ENCODE measurements at places on chromosomes 11 and 22.

GRCh38 chr22:39209756-39210155, 35.0 kb downstream of the PDGFB start:
- DNase-seq = no peak

DNA sequence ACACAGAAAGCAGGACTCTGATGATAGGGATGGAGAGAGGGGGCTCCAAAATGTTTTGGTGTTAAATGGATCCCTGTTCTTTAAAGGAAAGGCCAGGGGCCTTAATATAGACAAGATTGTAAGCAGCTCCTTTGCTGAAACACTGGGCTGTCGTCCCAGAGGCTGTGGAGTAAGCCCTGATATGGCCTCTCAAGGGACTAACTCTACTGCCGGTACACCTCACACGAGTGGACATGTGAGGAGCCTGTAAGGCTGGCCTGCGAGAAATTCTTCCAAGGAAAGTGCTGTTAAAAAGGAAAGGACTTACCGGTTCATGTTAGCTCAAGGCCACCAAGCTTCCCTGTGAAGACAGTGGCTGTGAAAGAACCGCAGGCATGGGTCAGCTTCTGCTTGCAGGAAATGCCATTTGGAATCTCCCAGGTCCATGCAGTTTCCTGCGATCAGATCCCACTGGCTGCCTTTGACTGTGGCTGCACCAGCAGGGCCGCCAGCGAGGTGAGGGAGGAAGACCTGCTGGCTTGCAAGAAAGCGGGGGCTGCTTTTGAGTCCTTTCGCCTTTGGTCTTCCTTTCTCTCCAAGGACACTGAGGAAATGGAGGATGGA, 106.6 kb downstream of the PRR5L start:
- DNase-seq = no peak

DNA sequence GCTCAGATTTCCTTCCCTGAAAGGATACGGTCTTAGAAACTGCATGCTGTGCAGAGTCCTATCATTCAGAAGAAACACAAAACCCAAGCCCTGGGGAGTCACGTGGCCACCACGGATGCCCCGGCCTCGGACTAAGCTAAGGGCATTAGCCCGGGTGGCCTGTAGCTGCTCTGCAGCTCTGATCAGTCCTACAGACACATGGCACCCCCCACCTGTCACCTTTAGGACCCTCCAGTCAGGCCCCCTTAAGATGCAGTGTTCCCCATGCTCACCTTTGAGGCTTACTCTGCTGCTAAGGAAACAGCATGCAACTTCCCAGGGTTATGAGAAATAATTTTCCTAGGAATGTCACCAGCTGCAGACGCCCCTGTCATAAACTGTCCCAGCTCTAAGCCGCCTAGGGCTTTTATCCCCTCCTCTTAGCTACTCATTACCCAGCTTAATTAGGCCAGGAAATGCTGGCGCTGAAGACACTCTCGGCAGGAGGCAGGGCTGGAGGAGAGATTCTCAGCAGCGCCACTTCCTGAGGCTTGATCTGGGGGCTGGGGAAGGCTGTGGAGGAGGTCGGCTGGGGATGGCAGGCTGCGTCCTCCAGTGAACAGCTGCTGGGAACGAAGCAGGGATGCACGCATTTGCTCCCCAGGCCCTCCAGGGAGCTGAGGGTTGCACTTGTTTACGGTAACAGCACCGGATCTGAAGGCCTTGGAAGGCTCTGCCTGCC, 47.2 kb upstream of the ADA2 start:
- no peak for DNase-seq

GRCh38 chr11:78223320-78223954, 34.7 kb downstream of the USP35 start:
- no peak for DNase-seq

GRCh38 chr11:69605737-69606526, 35.0 kb upstream of the CCND1 start:
- no peak for DNase-seq

DNA sequence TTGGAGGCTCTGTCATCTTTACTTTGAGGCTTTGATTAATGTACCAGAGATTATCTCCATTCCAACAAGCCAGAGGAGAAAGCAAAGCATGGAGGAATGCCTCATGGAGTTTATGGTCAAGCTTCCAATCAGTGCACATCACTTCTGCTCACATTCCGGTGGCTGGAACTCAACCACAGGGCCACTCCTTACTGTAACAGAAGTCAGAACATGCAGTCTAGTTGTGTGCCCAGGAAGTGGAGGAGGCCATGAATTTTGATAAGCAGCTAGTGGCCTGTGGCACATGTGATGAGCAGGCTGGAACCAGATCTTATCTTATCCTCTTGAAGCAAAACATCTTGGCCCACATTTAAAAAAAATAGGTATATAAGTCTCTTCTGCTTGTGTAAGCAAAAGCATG, 258.9 kb upstream of the ARHGAP20 start:
- no peak for DNase-seq

DNA sequence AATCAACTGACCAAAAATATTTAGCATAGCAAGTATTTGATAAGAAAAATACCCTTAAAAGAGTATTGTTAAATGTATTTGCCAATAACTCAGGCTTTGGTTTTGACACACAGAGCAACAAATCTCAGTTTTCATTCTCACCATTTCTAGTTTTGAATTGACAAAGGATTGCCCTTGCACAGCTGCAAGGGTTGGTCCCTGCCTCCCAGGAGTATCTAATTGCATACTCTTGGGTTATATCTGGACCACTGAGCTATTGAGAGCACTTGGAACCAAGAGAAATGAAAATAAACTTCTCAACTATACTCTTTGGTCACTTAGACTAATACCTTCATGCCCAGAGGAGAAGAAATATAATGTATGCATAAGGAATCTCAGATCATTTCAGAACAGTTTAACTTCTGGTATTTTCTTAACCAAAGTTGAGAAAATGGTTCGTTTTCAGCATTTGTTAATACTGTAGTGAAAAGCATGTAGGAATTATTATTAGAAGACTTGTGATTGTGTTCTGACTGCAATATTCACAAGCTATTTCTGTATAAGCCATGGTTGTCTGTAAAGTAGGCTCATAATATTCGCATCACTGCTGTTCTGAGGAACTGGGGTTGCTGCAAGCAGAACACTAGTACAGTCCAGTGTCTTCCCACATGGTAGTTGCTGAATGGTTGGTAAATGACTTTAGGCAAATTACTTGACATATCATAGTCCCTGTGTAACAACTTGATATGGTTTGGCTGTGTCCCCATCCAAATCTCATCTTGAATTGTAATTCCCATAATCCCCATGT, 7.9 kb downstream of the C2CD3 start:
- no peak for DNase-seq

DNA sequence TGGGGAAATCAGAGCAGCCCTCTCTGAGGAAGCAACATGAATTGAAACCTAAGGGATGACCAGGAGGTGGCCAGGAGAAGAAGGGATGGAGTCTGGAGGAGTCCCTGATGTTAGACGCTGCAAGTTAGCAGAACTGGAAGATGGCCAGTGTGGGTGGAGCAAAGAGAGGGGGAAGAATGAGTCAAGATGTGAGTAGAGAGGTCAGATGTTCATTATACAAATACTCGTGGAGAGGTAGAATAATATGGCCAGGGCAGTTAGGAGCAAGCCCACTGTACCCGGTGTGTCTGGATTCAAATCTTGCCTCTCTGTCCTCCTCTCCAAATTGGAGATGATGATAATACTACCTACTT, 242.0 kb downstream of the TENM4 start:
- DNase-seq = no peak

- DNase-seq = no peak
Measured at GRCh38 chr11:3222941-3223915, 4.6 kb upstream of the MRGPRG start.

DNA sequence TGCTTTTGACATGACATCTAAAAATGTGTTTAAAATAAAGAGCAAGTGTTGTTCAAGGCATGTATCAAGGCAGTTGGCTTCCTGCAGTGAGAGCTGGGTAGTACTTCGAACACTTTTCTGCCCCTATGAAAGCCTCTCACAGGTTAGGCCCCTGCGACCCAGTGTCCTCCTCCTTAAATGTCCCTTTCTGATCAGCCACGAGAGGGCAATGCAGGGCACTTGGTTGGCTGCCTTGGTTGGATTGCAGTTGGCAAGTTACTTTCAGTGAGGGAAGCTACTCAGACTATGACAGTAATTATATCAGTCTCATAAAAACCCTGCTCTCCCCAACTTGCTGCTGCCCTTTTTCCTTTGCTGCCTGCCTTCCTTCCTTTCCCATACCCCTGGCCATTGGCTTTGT, 743.8 kb downstream of the NTM start:
- DNase-seq = no peak

- DNase-seq = no peak
Measured at GRCh38 chr11:126122863-126123262, 60.2 kb upstream of the CDON start.

DNA sequence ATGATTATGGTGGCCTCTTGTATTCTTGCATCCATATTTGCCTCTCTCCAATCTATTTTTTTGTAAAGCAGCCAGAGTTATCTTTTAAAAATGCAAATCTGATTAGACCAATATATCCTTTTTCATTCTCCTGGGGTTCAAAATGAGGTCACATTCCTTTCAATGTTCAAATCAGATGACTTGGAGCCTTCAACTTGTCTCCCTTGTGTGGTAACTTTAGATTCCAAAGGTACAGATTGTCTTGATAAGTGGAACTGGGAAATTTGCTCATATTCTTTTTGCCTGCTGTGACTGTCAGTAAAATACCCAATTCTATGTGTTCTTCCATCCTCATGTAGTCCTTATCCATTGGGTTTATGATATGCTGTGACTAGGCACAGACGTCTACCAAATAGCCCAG, 15.1 kb upstream of the CAPRIN1 start:
- no peak for DNase-seq

- no peak for DNase-seq
Measured at GRCh38 chr22:44151676-44152075, 29.0 kb upstream of the PARVG start.

DNA sequence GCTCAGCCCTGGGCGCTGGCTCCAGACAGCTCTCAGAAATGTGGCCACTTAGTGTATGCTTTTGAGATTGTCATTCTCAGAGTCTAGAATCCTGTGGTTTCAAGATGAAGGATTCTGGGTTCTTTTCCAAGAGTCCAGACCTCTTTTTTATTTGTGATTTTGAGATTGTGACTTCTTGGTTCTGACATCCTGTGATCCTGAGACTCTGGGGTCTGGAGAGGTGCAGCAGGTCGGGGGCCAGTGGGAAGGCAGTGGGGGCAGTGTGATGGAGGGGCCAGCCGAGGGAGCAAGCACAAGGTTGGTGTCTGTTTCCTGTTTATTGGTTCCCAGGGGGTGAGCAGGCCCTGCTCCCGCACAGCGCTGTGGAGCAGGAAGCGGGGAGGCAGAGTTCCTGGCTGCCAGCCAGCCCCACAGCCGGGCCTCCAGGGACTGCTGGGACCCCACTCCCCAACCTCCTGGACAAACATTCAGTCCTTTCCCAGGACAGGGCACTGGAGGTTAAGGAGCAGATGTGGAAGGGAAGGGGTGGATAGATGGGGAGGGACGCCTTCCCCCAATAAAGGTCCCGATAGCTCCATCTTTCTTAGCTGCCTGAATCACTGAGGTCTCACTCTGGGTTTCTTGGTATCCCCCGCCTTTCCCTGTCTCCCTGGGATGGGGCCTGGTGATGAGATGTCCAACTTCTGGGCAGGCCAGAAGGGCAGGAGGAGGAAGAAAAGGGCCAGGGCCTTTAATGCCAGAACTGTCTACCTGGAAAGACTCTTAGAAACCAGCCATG, 13.7 kb downstream of the ARHGEF17 start:
- no peak for DNase-seq

GRCh38 chr22:38074181-38075104, 9.5 kb downstream of the SLC16A8 start:
- DNase-seq = no peak

DNA sequence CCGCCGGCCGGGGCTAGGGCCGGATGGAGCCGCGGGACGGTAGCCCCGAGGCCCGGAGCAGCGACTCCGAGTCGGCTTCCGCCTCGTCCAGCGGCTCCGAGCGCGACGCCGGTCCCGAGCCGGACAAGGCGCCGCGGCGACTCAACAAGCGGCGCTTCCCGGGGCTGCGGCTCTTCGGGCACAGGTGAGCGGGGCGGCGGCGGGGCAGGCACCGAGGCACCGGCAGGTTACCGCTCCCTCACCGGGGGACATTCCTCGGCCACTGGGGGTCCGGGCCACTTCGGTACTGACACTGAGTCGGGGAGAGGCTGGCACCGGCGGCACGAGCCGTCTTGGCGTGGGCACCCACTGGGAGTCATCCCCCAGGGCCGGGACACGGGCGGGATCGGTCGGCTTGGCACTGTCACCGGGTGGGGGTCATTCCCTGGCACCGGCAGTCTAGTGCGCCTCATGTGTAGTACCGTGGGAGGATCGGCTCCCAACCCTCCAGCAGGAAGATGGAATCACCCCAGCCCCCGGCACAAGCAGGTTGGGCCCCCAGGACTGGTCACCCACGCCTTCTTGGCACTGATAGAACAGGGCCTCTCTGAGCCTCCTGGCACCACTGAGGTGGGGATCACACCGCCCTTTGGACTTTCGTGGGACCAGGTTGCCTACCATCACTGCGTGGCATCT, 511 bp downstream of the DGKZ start:
- DNase-seq = no peak

GRCh38 chr11:75536786-75537641, 11.3 kb upstream of the GDPD5 start:
- no peak for DNase-seq

DNA sequence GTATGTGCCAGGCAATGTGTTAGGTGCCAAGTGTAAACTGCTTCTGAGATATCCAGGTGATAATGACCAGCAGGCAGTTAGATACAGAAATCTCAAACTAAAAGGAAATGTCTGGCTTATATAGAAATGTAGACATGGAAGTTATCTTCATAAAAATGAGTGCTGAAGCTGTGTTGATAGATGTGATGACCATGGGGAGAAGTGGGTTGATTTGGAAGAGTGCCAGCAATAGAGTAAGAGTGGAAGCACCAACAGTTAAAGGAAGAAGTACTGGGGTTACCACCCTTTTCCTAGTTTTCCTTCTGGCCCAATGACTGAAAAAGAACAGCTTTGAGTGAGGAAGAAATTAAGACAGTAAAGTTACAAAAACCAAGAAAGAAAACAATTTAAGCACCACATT, 68.5 kb downstream of the C2CD3 start:
- DNase-seq = no peak

DNA sequence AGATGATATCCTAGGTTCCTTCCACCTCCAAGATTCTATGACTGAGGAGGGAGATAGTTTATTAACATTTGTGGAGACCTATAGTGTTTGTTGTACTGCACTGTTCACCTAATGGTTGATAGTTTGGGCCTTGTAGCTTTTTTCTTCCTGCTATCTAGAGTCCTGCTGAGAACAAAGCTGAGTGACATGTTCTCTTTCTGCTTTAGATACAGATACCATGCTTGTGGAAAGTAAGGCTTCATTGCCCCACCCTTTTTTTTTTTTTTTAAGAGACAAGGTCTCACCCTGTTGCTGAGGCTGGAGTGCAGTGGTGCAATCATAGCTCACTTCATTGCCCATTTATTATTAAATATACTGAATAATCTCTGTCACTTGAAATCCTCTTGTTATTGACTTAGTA, 12.3 kb downstream of the DLAT start:
- no peak for DNase-seq

DNA sequence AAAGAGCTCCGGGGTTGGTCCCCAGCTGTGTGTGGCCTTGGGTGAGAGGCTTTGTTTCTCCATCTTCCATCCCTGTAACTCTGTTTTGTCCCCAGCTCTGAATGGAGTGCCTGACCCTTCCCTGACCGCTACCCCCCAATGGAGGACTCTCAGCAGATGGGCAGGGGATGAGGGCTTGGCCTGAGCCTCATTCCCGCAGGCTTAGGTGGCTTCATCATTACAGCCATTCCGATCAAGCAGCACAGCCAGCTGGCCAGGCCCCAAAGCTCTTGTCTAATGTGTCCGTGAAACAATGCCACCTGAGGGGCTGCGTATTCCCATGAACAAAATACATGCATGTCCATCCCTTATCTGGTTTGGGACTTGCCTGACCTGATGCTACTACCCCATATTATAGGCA, 3.9 kb upstream of the CDC42EP2 start:
- no peak for DNase-seq
